ENCODE measurements at places on chromosomes 3 and 15.

GRCh38 chr15:31016446-31016915 lies 25.1 kb upstream of the MTMR10 start:
- DNase-seq: no peak

GRCh38 chr3:16512435-16513140 lies 911 bp downstream of the RFTN1 start:
- peak; percentile 43 for DNase-seq

- no peak for DNase-seq
These were observed 73.2 kb downstream of the TBC1D2B start for GRCh38 chr15:78004222-78004727.

DNA sequence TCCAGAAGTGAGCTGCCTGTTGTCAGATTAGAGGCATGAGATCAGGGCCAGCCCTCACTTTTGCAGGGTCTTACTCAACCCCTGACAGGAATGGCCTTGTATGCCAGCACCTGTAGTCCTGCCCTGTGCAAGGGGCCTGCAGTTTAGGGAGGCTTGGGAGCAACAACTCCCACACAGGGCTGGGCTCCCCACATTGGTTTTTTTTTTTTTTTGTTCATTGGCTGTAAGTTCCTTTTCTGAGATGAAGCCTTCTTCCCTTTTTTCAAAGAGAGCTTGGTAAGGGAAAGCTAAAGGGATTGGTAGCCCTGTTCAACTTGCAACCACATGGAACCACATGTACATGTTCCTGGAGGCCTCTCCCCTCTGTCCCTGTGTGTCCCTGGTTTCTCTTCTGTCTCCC lies 46.4 kb downstream of the TNFAIP8L3 start:
- DNase-seq: no peak

GRCh38 chr15:33671456-33671855 lies 296.8 kb upstream of the CHRM5 start:
- peak; percentile 16 for DNase-seq

GRCh38 chr3:16090024-16090423 lies 84.5 kb upstream of the GALNT15 start:
- DNase-seq: no peak

GRCh38 chr3:61912158-61912557 lies 350.8 kb downstream of the PTPRG start:
- no peak for DNase-seq

DNA sequence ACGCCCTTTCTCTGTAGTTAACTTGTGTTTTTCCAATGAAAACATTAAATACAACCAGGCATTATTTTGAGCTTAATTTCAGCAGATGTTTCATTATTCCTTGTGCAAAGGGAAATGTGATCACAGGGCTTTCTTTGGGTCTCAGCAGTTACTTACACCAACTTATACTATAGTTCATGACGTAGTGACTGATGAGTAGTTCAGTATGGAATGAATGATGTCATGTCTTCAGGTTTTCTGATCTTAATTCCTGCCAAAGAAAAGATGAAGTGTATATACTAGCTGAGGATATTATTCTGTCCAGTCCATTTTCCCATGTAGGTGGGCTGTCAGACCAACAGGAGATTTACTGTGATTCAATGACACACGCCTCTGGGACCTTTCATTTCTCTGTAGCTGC lies 61.3 kb downstream of the MYRIP start:
- DNase-seq: no peak
